ENCODE measurements at places on chromosomes 1 and 21. TPM values are rescaled to one million over a fixed set of nuclear protein-coding genes. Genes with fewer than 3 reads are reported as not detected.
A peak's percentile ranks its signal among the peaks of the same experiment; 100 is the strongest.

Gene DENND2C
- 2.5 TPM for total RNA-seq

Gene CAPN9
- total RNA-seq: 0.41 TPM

Gene OR2W3
- not detected for total RNA-seq

Gene DMBX1
- not detected for total RNA-seq

Gene SLC2A5
- 6.4 TPM for total RNA-seq

Gene C1orf87
- total RNA-seq: 0.38 TPM

Gene FAM177B
- 1.1 TPM for total RNA-seq

Gene FCRL1
- 5.7 TPM for total RNA-seq

Gene KCNT2
- 6.3 TPM for total RNA-seq

Gene NKAIN1
- total RNA-seq: 0.19 TPM

Gene USP25
- 51.6 TPM for total RNA-seq

Gene DOP1B
- 19.2 TPM for total RNA-seq

Gene CFAP141
- total RNA-seq: not detected

Gene DEDD
- 37.2 TPM for total RNA-seq

Gene SH3BP5L
- 24.9 TPM for total RNA-seq

Gene ARTN
- 1.9 TPM for total RNA-seq

Gene TIE1
- 46.3 TPM for total RNA-seq

- DNase-seq: no peak
These were observed 4.9 kb downstream of the CR2 start for GRCh38 chr1:207459008-207459407.

GRCh38 chr1:206716870-206717673 is 32.4 kb downstream of the MAPKAPK2 start:
- DNase-seq: no peak

- DNase-seq: no peak
These were observed 406.1 kb downstream of the RPS6KC1 start for GRCh38 chr1:213457186-213457585.

DNA sequence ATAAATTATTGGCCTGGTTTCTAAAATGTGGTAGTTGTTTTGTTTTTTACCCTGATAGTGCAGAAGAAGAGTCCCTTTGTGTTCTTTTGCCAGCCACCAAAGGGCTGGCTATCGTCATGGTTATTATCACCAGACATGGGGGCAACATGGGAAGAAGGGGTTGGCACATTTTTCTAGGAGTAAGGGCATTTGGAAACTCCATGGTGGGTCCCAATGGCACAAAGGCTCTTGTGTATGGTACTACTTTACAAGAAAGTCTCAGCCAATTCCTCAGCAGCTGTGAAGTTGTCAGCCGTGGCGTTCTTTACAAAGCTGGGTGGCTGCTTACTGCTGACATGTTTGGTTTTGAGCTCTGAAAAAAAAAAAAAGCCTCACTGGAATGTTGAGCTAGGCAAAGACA is 330.4 kb upstream of the ESRRG start:
- DNase-seq: no peak

- DNase-seq: no peak
These were observed 70.5 kb upstream of the PGD start for GRCh38 chr1:10328180-10328963.

GRCh38 chr21:39439232-39439631 is 6.3 kb downstream of the LCA5L start:
- no peak for DNase-seq

GRCh38 chr1:168640836-168641235 is 64.4 kb downstream of the XCL1 start:
- DNase-seq: no peak

DNA sequence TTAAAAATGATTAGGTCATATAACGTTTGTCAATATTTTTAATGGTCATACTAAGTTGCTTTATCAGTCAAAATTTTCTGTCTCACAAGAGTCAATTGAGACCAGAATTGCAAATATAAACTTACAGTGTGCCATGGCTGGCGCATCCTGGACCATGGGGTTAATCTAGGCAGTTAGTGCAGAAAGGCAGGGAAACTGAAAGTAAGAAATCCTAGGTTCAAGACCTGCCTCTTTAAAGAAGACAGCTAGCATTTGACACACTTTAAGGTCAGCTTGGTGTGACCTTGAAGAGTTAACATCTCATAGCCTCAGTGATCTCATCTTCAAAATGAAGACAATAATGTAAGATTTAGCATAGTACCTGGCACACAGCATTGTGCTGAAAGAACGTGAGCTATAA is 210.0 kb upstream of the DAB1 start:
- no peak for DNase-seq

DNA sequence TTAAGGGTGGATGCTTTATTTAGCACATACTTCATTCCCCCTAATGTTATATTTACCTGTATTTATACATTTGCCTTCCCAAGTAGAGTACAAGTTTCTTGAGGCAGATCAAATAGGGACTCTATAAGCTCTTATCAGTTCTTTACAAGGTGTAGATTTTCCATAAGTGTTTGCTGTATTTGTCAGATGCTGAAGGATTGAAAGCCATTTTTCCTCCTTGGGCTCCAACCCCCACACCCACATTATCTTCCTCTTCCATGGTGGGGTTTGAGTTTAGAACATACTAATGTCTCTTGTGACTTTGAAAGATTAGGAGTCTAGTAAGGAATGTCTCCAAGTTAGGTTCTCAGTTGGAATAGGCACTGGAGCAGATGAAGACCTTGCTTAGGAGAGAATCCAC is 2.4 kb upstream of the CHI3L2 start:
- DNase-seq: no peak

- no peak for DNase-seq
These were observed 29.0 kb downstream of the TRIT1 start for GRCh38 chr1:39854314-39854713.

- no peak for DNase-seq
These were observed 162.8 kb downstream of the FASLG start for GRCh38 chr1:172821609-172822274.

DNA sequence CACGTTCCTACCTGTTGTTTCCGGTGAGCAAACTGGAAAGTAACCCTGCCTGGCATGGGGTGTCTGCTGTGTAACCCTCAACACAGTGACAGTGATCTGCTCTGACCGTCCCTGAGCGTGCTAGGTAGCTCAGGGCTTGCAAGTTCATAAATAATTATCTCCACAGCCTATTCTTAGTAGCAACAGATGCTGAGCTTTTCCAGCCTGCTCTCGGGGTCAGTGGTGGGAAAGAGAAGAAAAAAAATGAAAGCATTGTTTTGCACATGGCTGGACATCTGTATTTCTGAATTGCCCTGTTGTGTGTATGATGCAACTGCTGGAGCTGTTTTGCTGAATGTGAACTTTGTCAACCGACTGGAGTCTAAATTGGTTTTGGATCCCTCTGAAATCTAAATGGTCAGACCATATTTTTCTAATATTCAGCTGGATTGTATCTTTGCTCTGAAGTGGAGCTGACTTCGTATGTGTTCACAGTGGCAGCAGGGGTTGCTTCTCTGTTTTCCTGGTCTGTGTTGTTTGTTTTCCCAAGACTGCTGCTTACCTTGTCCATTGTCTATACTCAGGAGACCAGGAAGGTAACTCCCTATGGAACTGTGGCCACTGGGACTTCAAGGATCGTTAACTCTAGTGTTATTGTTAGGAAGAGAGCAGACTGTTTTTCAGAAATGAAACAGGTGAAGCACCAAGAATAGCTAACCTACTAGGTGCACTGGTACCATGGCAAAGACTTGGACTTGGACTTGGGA is 27.0 kb downstream of the TGFB2 start:
- no peak for DNase-seq

GRCh38 chr1:22142315-22143064 is 407 bp downstream of the WNT4 start:
- peak; percentile 58 for DNase-seq

GRCh38 chr1:94798462-94798861 is 21.7 kb upstream of the SLC44A3 start:
- DNase-seq: no peak

- no peak for DNase-seq
These were observed 1.2 kb downstream of the LRIG2 start for GRCh38 chr1:113074237-113074636.

GRCh38 chr1:76697361-76697760 is 169.9 kb upstream of the ST6GALNAC5 start:
- DNase-seq: no peak

DNA sequence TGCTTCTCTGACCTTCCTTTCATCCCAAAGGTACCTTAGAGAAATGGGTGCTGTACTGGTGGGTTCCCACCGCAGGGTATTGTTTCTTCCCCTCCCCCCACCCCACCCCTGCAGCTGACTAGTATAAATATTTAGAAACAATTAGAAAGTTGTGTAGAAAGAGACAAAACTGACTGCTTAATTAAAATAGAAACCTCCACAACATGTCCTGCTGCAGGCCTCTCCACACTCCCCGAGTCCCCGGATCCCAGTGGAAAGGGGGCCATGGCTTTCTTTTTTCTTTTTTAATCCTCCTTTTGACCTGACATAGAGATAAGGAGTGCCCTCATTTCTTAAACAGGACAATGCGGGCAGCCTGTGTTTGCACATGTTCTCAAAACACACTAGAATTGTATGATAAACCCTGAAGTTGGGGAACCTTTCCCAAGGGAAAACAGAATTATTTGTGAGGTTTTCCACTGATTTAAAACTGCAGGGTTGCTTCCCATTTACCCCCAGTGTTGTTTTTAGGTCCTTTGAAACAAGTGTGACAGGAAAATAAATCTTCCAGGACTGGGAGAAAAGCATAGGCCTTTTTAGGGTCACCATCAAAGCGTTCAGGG is 1.7 kb downstream of the RHOU start:
- no peak for DNase-seq

- DNase-seq: no peak
These were observed 223.9 kb downstream of the S1PR1 start for GRCh38 chr1:101460739-101461138.

- DNase-seq: no peak
These were observed 15.6 kb upstream of the ATP1B1 start for GRCh38 chr1:169090900-169091311.

DNA sequence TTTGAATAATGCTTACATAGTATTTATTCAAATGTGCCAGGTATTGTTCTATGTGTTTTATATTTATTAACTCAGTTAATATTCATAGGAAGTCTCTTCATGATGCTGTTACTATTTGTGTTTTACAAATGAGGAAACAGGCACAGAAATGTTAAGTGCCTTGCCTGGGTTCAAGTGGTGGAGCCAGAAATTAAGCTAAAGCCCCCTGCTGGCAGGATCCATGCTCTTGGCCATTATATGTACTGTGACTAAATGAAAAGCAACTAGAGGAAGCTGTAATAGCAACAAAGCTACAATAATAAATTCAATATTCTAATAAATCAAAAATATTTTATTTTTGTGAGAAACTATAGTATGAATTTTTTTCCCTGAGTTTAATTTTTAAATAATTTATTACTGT is 30.0 kb downstream of the IARS2 start:
- no peak for DNase-seq

- DNase-seq: no peak
These were observed 130.0 kb downstream of the HS2ST1 start for GRCh38 chr1:87044424-87044823.

DNA sequence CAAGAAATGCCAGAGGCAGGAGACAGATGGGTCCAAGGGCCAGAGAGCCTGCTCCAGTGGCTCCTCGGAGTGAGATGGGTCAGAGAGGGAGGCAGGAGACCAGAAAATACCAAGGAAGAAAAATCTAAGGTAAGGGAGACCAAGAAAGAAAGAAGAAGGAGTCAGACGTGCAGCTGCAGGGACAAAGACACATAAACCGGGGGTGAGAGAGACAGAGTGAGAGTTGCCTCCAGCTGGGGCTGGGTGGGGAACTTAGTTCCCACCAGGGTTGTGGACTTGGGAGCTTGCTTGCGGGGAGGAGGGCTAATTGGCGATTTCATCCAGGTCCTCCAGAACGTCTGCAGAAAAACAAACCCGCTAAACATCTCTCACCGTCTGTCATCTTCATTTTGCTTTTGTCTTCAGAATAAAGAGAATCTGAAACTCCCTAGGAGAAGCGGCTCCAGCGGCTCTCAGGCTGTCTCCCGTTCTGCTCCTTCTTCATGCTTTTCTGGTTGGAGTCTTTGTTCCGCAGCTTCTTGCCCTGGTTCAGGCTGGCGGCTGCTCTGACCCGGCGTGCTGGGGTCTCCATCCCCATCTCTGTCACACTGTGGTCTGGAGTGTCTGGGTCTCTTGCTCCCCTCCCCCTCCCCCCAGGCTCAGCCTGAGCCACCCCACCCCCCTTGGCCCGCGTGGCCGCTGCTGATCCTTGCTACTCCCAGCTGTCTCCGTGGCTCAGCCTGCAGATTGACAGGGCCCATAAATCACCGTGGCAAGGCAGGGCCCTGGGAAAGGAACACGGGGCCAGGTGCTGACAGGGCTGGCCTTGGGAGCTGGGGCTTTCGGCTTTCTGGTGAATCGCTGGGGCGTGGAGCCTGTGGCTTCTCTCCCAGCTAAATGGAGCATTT is 66.6 kb downstream of the UBIAD1 start:
- DNase-seq: peak; percentile 90

DNA sequence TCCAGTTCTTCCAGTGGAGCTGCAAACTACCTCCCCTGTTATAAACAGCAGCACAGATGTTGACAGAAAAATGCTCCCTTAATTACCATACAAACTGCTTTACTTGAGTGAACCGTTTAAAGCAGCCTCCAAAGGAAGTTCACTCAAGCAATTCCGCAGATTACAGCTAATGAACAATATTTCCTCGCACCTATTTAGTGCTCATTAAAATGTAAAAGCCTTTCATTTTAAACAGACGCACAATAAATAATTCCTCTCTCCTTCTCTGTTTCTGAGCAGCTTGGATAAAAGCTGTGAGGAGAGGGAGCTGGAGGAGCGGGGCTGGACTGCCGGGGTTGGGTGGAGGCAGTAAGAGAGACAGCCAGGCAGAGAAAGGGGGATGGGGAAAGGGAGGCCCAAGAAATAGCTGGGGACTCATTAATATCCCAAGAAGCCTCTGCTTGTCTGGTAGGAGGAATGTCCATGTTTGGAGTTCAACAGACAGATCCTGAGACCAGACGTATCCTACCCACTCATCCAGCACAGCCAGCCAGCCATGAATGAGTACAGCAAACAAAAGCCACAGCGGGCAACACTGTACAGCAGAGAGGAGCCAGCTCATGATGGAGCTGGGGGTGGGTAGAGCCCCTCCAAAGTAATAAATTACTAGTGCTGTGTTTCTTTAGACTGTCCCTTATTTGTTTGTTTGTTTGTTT is 227.7 kb downstream of the GPATCH2 start:
- peak; percentile 73 for DNase-seq

DNA sequence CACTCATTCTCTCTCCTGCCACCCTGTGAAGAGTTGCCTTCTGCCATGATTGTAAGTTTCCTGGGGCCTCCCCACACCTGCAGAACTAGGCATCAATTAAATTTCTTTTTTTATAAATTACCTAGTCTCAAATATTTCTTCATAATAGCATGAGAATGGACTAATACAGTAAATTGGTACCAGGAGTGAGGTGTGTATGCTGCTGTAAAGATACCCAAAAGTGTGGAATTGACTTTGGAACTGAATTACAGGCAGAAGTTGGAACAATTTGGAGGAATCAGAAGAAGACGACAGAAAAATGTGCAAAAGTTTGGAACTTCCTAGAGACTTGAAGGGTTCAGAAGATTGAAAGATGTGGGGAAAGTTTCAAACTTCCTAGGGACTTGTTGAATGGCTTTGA is 308.1 kb upstream of the TMPRSS15 start:
- no peak for DNase-seq

GRCh38 chr1:21534674-21535378 is 25.6 kb downstream of the ALPL start:
- peak; percentile 18 for DNase-seq

- no peak for DNase-seq
These were observed 44.1 kb downstream of the WNT4 start for GRCh38 chr1:22098752-22099151.
